ENCODE measurements at places on chromosomes 2 and 18.

- no peak for DNase-seq
These were observed 3.4 kb upstream of the YIPF4 start for GRCh38 chr2:32274289-32274688.

DNA sequence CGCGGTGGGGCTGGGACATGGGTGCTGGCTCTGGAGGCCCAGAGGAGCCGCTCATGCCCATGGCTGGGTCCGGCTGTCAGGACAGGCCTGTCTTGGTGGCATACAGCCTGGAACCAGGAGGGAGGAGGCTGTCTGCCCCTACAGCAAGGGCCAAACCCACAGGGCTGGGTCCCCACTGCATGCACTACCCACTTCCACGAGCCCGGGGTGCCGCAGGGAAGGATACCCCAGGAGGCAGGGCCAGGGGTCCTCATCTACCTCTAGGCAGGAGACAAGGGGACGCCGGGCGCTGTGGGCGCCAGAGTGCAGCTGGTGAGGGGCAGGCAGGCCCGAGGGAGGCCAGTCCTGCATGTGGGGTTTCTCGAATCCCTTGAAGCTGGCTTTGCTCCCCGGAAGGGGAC, 95.1 kb upstream of the GPC1 start:
- DNase-seq = no peak

DNA sequence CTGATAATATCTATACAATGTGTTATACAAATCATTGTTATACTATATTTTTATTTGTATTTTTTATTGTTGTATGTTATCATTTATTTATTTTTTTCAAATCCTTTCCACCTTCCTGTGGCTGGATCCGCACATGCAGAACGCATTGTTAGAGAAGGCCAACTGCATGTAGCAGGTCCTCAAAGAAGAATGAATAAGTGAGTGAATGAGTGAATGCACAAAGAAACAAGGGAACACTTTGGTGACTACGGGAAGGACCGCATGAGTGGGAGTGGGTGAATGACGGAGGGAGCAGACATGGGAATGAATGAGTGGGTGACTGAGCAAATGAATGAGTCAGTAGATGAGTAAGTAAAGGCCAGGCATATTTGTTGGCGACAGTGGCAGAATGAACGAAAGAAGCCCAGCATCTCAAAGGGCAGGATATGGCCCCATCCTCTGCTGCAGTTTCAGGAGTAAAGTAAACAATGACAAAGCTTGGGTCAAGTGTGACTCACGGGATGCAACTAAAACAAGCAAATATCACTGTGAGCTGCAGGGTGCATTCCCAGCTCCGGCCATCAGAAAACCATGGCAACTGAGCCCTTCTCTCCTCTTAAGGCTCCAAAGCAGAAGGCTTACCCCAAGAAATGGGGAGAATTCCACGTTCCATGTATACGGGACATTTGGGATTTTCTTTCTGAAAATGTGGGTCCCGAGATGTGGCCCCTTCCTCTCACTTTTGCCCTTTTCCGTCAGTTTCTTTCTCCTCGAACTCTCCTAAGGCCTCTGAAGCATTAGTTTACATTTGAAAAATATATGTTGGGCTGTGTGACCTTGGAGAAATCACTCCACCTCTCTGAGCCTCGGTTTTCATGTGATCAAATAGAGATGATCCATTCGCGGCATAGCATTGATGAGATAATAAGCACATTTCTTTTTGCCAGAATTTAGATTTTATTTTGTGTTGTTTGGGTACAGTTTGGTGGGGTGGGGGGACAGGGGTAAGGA, 24.5 kb downstream of the KCNF1 start:
- DNase-seq = no peak

- DNase-seq = no peak
These were observed 1.1 kb downstream of the MAPK4 start for GRCh38 chr18:50560681-50561629.

DNA sequence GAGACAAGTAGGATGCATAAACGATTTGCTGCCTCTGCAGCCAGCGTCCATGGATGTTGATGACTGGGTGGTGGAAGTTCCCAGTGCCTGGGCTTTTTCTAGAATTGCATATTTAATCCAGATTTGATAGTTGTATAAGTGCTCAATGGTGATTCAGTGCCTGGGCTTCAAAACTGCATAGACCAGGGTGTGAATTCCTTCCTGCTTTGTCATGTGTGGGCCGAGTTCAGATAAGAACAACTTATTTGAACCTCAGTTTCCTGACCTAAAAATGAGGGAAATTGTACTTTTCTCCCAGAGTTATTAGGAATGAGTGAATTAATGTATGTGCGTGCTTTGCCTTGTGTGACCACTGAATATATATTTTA, 154.6 kb downstream of the WDSUB1 start:
- no peak for DNase-seq

GRCh38 chr2:129201696-129202095, 777.8 kb upstream of the RAB6C start:
- DNase-seq = no peak

- no peak for DNase-seq
These were observed 91.9 kb upstream of the IL1R2 start for GRCh38 chr2:101899871-101900270.

DNA sequence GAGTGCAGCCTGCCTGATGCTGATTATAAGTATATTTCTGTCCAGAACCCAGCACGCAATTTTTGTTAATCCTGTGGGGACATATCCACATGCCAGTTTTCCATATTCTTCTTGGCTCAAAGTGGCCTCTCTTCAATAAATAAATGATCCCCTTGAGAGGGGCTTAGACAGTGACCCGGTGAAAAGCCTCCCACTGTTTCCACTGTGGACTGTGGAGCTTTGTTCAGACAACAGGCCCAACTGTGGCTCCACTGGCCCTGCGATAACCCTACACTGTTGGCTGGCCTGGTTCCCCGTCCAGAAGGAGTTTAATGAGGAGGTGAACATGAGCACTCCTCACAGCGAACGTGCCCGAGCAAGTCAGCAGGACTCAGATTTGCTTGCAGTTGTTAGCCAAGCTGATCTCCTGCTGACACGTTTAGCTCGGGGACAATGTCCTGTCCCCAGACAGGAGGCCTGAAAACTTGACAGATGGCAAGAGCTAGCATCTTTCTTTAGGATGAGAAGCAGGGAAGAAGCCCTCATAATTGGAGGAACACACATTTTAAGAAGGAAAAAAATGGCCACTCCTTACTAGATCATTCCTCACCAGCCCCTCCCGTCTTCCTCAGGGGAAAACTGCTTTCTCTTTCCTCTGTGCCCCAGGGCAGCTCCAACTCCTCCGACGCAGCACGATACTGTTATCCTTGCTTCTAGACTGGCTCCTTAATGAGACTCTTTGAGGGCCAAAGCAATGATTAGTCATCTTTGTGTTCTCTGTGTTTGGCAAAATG, 20.0 kb upstream of the MTCL1 start:
- DNase-seq = peak; percentile 63

- DNase-seq = no peak
These were observed 601.1 kb upstream of the NRXN1 start for GRCh38 chr2:51633073-51633472.

DNA sequence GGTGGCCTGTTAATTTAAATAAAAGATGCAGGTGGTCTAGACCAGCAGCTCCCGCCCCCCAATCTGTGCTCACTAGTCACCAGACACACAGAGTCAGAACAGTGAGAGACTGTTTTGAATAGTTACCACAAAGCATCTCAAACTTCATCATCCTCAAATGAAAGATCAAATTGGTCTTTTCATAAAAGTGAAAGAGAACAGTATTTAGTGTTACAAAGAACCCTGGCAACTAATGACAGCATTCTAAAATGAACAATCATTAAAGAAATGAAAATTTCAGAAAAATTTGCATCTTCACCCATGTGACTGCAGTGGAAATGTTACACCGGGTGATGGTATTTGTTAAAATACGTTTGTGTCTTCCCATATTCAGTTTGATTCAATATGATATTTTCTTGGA, 65.5 kb upstream of the PMAIP1 start:
- no peak for DNase-seq

DNA sequence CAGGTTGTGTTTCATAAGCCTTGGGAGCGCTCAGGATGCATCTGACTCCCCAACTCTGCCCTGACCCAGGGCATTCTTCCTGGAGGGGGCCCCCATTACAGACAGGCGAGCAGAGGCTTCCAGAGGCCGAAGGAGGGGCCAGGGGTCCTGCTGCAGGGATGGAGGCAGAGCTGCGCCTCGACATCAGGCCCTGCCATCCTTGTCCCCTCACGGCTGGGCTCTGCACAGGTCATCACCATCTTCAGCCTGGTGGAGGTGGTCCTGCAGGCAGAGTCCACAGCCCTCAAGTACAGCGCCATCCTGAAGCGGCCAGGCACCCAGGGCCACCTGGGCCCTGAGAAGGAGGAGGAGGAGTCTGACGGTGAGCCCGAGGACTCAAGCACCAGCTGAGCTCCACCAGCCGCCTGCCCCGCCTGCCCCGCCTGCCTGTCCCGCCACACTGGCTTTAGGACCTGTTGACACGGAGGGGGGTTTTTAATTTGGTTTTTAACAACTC, 42.3 kb upstream of the ALPP start:
- no peak for DNase-seq

DNA sequence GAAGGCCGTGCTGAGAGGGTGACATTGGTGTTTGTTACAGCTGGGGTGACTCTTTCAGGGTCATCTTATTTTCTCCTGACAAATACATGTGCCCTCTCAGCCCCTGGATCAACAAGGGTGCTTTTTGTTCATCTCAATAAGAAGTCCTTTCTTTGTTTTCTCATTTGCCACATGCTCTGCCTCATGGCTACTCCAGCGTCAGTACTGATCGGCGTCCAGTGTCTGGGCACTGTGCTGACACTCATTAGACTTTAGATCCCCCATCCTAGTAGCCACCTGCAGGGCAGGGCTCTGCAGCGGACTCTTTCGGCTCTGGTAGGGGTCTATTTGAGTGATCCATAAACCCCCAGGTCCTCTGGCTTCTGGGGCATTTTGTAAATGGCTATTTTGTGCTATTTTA, 38.4 kb downstream of the NPPC start:
- DNase-seq = no peak

GRCh38 chr2:38909872-38910271, 20.2 kb downstream of the ARHGEF33 start:
- DNase-seq = no peak

- no peak for DNase-seq
These were observed 17.7 kb upstream of the CCNYL1 start for GRCh38 chr2:207693641-207694249.

DNA sequence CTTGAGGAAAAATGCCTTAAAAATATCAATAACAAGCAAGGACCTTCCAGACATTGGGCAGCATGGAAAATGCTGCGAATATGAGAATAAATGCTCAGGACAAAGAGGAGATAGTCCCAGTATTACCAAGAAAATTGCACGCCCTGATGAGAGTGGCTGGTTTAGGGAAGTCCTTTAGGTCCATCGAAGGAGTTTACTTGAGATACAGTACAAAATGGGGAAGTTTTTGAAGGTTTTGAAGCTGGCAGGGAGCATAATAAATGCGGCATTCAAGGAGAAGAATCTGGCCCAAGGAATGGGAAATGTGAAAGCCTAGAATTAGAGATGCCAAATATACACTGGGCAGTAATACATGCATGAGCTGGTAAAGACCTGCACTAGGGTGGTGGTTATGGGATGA, 90.2 kb upstream of the SPATS2L start:
- no peak for DNase-seq

GRCh38 chr2:219569041-219569440, 2.3 kb downstream of the OBSL1 start:
- no peak for DNase-seq

GRCh38 chr2:118130385-118130784, 42.1 kb downstream of the INSIG2 start:
- no peak for DNase-seq

- no peak for DNase-seq
These were observed 2.6 kb upstream of the KRCC1 start for GRCh38 chr2:88058191-88058590.

DNA sequence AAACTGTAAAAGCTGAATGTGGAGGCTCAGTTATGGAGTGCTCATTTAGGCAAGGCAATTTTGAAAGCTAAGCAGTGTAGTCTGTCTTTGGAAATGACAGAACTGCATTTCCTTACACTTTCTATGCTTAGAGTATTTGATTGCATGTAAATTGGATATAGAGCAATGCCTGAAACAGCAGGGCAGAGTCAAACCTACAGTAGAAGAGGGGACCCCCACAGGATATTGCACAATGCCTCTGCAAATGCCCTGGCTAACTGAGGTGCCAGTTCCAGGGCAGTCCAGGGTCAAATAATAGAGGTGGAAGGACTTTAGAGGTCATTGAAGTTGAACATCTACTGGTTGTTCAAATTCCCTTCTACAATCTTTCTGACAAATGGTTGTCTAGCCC, 2.2 kb downstream of the TMEM178A start:
- no peak for DNase-seq

- no peak for DNase-seq
These were observed 213.4 kb downstream of the LTBP1 start for GRCh38 chr2:33160191-33160590.

GRCh38 chr18:12879840-12880540, 4.0 kb downstream of the PTPN2 start:
- no peak for DNase-seq

- DNase-seq = no peak
These were observed 28.6 kb downstream of the IGFBP2 start for GRCh38 chr2:216661639-216662375.

GRCh38 chr2:103525756-103526155, 763.9 kb downstream of the TMEM182 start:
- no peak for DNase-seq

- no peak for DNase-seq
These were observed 85.4 kb upstream of the HS6ST1 start for GRCh38 chr2:128403814-128404708.

Measured in NCI-H1694 (cell line).